ENCODE measurements at places on chromosomes 5 and 9.

DNA sequence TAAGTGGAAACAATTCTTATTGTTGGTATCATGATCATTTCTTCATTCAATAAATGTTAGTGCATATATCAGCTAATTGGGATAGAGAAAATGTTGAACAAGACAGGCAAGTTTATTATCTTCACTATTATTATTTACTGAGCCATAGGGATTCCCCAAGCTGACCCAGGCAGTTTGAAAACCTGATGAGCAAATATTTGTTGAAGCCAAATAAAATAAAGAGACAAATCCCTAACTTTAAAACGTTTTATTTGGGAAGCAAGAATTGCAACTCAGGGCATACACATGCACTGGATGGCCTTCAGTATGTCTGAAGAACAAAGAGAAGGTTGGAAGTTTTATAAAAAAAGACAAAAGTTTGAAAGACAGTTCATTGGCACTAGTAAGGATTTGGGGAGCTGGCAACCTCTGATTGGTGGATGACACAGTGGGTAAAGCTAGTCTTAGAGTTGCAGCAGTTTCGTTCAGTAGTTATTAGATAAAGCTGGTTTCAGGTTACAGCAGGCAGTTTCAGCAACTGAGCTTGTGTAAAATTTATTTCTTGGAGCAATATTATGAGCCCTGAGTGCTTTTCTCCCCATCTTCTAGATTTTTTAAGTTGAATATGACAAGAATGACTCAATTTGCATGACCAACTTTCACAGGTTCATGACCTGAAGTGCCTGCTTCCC lies 44.7 kb upstream of the PRLR start:
- DNase-seq = no peak

GRCh38 chr9:27382308-27382707 lies 85.4 kb upstream of the EQTN start:
- no peak for DNase-seq

- DNase-seq = no peak
These were observed 147.6 kb upstream of the NR3C1 start for GRCh38 chr5:143550986-143551630.

GRCh38 chr9:75907329-75907728 lies 16.9 kb downstream of the PCSK5 start:
- DNase-seq = no peak

DNA sequence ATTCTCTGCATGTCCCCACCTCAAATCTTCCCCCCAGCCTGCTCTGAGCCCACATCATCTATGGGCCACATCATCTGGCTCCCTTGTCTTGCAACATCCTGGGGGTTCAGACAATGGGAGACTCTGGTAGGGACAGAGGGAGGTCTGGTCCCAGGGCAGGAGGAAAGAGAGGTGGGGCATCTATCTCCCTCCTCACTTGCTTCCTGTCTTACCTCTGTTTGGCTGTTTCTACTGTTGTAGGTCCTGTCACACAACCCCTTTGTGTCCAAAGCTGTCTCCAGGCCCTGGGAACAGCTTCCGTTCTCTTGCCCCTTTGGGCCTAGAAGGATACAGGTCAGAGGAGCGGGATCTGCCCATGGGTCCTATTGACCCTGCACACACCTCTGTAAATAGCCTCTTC lies 227.2 kb downstream of the NSG2 start:
- no peak for DNase-seq

- DNase-seq = peak; percentile 6
These were observed 136.9 kb upstream of the FBN2 start for GRCh38 chr5:128674837-128675446.

DNA sequence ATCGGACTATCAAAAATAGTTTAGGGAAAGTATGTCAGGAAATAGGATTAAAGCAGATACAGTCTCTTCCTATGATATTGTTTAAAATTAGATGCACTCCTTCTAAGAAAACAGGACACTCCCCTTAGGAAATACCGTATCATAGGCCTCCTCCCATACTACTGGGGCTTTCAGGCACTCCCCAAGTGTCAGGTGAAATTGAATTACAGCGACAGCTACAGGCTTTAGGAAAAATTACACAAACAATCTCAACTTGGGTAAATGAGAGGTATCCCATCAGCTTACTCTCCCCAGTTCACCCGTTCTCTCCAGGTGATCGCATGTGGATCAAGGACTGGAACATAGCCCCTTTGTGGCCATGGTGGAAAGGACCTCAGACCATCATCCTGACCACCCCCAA lies 110.4 kb upstream of the EPB41L4A start:
- DNase-seq = no peak

DNA sequence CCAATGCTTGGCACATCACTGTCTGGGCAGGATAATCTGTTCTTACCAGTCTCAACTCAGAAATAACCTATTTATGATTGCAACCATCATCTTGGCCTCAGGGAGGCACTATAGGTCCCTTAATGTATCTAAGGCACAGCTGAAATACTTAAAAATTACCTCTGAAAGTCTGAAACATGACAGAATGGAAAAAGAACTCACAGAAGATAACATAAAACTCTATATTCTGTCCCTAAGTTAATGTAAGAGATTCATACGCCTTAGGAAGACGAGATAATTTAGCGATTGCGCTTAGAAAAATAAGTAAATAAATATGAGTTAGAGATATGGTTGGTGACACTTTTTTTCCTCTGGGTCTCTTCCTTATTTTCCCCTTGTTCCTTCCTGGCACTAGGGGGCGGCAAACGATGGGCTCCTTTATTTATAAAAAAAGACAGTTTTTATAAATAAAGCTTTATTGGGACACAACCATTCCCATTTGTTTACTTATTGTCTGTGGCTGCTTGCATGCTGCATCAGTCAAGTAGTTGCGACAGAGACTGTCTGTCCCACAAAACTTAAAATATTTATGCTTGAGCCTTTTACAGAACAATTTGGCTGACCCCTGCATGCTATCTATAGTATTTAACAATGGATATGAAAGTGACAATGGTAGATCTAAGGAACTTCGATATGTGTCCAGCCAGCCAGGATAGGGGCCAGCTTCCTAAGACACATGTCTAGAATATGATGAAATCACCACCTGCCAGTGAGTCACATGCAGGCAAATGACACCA lies 79.6 kb downstream of the PDE4D start:
- DNase-seq = no peak

GRCh38 chr5:174527916-174528540 lies 196.4 kb upstream of the MSX2 start:
- no peak for DNase-seq

DNA sequence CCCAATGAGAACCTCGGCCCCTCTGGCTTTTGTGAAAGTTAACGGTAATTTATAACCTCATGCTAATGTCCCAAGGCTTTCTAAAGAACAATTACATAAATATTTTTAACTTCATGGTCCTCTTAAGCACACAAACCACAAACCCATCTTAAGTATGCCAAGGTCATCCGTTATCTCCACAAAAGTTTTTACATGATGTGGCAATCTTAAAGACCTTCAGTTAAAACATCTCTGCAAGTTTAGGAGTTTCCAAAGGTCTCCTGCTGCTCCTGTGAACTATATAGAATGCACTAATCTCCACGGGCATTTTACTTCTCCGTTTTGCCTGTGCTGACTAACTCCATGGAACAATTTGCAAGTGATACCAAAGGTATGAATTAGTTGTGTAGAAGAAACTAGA lies 228.2 kb downstream of the TLE1 start:
- no peak for DNase-seq

DNA sequence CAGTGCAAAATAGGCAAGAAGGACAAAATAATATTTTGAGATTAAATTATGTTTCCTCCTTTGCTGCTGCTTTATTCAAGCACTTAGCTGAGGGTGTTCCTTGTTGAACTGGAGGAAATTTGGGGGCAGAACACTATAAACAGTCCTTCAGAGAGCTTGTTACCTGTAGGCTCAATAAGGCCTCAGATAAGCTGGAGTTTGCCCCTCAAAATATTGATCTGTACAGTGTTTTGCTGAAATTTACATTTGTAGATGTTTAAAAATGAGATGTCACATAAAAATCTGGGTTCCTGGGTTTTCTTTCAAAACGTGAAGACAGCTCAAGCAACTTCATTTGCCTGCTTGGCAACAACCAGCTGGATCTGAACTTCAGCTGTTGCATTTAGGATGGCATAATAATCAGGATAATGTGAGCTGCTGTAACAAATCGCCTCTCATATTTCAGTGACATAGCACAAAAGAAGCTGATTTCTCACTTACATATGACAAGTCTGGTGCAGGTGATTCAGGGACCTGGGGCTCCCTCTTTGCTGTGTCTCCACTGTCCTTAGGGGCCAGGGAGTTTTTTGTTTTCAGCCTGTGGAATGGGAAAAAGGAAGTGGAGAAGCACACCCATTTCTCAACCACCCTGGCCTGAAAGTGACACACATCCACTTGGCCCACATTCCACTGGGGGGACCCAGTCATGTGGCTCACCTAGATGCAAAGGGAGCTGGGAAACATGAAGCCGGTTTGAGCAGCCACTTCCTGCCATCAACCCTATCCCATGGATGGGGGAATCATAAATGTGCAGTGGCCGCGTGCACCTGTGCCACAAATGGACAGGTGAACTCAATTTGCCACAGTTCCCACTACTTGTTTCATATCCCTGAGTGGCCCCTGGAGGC lies 2.4 kb upstream of the PSAT1 start:
- no peak for DNase-seq

DNA sequence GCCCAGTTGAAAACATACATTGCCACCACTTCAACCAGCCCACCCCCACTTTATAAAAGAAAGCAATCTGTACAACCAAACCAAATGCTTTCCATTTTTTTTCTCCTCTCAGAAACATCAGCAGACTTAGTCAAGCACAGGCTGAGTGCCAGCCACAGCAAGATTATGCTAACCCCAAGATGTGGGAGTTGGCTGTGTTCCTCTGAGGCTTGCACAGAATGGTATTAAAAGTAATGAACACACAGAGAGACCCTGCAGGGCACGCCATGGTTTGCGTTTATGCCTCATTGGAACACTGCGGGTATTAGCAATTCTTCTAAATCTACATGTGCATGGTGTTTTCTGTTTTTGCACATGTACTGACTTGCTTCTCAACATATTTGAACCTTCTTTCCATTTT lies 419.9 kb upstream of the GRAMD2B start:
- no peak for DNase-seq

- no peak for DNase-seq
These were observed 133.4 kb downstream of the SUSD1 start for GRCh38 chr9:112041536-112042243.

- DNase-seq = peak; percentile 21
These were observed 543 bp downstream of the MTMR12 start for GRCh38 chr5:32312197-32312594.

DNA sequence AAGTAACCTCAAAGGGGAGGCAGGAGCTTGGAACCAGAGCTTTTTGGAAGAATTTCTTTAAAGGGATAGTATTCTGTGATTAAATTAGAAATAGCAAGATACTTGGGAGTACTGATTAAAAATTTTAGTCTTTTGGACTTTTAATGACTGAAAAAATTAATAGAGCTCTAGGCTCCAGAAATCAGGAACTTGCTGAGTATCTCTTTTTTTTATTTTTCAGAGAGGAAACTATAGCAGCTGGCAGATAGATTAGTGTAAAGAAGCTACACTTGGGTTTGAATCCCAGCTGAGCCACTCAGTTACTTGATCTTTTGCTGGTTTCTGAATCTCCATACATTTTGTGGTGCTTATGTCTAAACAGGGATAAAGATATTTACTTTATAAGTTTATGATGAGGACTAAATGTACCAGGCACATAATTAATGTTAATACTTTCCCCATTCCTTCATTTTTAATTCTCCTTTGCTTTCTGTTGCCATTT lies 94.2 kb upstream of the TNC start:
- no peak for DNase-seq

DNA sequence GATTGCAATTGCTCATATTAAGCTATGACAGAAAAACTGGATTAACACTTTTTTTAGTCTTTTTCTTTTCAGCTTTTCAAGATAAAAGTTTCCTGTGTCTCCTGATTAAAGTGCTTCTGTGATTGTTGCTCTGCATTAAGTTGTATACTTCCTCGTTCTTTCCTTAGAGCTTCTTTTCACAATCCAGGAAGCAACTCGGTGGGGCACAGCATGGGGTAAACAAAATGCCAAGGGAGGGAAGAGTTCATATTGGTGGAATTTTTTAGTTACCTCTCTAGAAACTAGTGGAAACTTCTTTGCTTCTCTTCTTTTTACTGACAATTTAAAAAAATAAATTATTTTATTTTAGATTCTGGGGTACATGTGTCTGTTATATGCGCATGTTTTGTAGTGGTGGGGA lies 37.8 kb upstream of the ARRDC3 start:
- no peak for DNase-seq

GRCh38 chr5:119339344-119339743 lies 16.5 kb upstream of the TNFAIP8 start:
- DNase-seq = no peak

Measured in activated CD4-positive, alpha-beta T cell treated with anti-CD3 and anti-CD28 coated beads, Interleukin-2, amount 50 U/mL, for 24 hours (primary cell).